Urinary bladder (tissue), 4 donors: ENCODE measurements at places on chromosomes 13 and 19. TPM values are rescaled to one million over a fixed set of nuclear protein-coding genes. Genes with fewer than 3 reads are reported as not detected.

Gene ZNF490
- 9.0 TPM for total RNA-seq

Gene PDX1
- not detected for total RNA-seq

Gene SPRED3
- total RNA-seq: 0.05 TPM

DNA sequence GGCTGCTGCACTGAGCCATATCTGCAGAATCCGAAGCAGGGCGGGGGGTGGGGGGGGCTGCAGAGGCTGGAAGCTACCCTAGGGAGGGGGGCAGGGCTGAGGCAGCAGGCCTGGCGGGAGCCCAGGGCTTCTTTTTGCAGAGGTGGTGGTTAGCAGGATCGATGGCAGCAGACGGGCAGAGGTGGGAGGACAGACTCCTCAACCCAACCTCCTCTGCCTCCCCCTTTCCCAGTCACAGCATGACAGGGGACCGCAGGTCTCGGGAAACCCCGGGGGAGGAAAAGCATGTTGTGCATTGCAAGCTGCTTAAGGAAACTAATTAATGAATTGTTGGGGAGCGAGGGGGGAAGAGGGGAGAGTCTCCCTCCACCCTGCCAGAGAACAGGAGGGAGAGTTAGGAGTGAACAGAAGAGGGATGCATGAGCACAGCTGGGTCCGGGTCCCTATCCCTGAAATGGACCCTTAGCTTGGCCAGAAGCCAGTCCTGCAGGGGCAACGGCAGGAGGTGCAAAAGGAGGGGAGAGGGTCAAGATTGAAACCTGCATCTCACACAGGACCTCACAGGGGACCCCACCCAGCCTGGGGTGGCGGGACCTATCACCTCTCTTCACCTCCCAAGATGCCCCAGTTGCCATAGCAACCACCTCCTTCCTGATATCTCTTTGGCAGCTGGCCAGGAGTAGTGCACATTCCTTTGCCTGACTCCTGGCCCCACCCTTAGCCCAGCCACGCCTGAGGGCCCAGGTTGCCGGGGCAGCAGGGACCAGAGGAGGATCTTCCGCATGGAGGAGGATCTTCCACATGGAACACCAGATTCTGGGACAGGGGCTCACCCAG lies 1.8 kb downstream of the FXYD7 start:
- no peak for DNase-seq

- no peak for DNase-seq
Measured at GRCh38 chr19:57282011-57282643, 1.8 kb downstream of the ZNF460 start.

- no peak for DNase-seq
Measured at GRCh38 chr19:1089126-1089771, 5.9 kb downstream of the POLR2E start.

DNA sequence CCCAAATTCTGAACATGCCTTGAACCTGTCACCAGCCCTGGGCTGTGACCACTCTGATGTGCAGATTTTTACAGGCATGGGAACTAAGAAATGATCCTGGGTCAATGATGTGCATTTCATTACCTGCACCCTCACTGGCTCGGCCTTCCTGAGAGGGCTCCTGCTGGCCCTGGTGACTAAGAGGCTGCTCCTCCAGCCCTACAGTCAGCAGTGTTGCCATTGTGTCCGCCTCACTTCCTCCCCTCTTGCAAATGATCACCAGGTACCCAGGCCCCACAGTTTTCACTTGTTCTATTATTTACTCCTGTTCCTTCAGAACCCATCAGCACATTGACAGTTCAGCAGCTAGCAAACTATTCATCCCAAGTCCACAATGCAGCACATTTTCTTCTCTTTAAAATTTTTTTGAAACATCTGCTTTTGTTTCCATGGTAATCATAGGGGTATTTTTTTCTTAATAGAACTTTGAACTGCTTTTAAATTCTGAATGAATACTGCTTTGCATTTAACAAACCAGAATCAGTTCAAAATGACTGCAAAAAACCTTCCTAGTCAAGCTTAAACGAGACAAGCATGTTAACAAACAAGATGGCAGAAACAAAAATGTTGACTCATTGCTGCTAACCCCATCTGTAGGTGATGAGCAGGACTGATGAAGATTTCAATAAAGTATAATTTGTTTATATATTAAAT lies 29.3 kb downstream of the STARD13 start:
- DNase-seq: no peak

DNA sequence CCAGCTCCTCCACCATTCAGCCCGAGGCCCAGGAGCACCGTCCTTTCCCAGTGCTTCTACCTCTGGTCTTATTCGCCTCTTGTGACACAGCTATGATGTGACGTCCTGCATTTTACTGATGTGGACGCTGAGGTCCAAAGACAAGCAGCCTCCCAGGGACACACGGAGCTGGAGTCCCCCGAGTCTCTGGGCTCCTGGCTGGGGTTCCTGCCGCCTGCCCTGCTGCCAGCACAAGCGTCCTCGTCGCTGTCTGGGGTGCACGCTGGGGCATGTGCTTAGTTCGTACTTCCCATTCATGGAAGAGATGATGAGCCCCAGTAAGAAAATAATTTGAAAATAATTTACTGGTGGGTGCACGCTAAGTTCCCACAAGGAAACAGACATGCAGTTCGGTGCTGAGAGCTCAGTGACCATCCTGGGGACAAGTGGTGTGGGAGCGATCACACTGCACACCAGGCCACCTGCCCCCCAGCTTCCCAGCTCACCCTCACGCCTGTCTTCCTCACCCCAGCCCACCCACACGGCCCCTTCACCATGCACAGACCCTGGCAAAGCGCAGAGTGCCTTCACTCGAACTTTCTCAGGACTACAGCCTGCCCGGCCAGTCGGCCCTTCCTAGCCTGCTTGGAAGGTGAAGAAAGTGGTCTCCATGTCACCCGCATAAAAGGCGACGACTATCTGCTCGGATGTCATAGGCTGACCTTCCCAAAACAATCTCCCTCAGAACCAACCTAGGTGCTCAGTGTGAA lies 14.2 kb upstream of the CFAP97D2 start:
- DNase-seq: no peak

- DNase-seq: no peak
Measured at GRCh38 chr19:40444825-40445312, 734 bp upstream of the SERTAD3 start.

DNA sequence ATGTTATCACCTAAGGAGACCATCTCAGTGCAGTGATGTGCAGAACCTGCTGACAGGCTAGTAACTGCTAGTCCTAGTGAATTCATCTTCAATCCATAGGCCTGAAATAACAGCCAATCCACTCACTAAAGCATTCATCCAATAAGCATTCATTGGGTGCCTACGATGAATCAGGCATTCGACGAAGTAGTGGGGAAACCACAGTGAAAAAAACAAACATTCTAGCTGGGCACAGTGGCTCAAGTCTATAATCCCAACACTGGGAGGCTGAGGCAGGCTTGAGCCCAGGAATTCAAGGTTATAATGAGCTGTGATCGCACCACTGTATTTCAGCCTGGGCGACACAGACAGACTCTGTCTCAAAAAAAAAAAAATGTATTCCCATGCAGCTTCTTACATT lies 135.6 kb downstream of the RNF17 start:
- no peak for DNase-seq

DNA sequence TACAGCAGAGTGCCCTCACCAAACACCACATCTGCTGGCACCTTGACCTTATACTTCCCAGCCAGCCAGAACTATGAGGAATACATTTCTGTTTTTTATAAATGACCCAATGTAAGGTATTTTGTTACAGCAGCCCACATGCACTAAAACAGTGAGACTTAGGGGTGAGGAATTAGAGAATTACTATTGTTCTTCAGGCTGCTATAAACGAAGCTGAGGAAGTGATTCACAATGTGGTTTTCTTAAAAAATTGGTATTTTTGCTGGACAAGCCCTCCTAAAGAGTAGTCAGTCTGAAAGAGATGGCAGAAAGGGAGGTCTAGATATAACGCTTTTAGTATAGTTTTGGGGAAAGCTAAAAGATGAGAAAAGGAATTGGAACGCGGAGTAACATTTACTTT lies 101.0 kb downstream of the SLITRK6 start:
- no peak for DNase-seq
